CD4-positive, alpha-beta T cell treated with Interleukin-6 for 4 hours (primary cell): ENCODE measurements at places on chromosomes 2 and 18.

- DNase-seq: no peak
Observed at GRCh38 chr2:172922306-172922705, 153.3 kb upstream of the MAP3K20 start.

DNA sequence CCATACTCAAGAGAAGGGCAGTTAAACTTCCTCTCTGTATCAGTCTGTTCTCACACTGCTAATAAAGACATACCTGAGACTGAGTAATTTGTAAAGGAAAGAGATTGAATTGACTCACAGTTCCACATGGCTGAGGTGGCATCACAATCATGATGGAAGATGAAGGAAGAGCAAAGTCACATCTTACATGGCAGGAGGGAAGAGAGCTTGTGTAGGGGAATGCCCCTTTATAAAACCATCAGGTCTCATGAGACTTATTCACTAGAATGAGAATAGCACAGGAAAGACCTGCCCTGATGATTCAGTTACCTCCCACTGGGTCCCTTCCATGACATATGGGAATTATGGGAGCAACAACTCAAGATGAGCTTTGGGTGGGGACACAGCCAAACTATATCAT, 1.4 kb upstream of the IL36B start:
- DNase-seq: no peak

DNA sequence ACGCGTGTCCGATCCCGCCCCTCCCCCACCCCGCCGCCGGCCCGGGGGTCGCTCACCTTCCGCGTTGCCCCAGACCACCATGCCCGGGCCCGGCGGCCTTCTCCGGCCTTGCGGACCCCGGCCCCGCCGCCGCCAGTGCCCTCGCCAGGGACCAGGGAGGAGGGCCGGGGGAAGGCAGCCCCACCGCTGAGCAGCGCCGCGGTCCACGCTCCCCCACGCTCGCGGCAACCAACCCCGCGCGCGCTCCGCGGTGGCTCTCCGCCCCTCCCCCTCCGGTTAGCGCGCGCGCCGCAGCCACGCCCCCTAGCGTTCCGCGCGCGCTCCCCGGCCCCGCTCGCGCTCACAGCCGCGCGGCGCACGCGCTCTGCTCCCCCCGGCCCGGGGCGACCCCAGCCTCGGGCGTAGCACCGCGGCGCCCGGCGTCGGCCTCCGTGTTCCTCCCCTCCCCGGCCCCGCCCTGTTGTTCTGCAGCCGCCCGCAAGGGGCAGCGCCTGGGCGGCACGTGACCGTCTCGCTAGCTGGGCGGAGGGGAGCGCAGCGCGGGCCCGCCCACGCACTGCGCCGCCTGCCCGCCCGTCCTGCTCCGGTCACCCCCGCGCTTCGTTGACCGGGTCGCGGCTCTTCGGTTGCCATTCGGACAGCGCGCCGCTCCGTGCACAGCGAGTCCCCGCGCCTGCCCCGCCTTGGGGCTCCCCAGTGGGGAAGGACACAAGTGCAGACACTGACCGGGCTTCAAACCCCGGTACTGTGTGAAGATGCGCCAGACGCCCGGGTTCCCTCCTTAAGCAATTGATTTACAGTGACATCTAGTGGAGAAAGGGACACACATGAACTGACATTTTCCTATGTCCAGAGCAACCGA, at the start of gene REV1:
Gene REV1, minus strand, starts transcription at position 257 of the 862 bp plus-strand sequence. CDS start 25,042 bp downstream, outside the sequence.
- DNase-seq: peak; percentile 95

GRCh38 chr2:176680916-176681516, 411.8 kb downstream of the MTX2 start:
- DNase-seq: no peak

DNA sequence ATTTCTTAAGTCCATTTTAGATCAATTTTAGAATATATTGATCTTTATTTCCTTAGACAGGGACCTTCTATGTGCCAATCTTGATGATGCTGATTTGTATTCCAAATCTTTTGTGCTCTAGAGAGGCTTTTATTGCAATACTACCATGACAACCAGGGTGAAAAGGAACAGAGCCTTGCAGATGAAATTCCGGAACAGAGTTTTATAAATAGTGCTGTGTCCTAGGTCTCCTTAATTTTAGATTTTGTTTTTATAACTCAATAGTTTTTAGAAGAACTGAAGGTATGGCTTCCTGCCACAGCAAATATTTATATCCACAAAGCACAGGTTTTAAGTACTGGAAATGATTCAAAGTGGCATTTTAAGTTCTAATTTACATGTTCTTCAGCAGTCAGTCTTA, 160.2 kb downstream of the PMAIP1 start:
- DNase-seq: no peak

- no peak for DNase-seq
Observed at GRCh38 chr2:240593026-240593702, 6.6 kb downstream of the CAPN10 start.

DNA sequence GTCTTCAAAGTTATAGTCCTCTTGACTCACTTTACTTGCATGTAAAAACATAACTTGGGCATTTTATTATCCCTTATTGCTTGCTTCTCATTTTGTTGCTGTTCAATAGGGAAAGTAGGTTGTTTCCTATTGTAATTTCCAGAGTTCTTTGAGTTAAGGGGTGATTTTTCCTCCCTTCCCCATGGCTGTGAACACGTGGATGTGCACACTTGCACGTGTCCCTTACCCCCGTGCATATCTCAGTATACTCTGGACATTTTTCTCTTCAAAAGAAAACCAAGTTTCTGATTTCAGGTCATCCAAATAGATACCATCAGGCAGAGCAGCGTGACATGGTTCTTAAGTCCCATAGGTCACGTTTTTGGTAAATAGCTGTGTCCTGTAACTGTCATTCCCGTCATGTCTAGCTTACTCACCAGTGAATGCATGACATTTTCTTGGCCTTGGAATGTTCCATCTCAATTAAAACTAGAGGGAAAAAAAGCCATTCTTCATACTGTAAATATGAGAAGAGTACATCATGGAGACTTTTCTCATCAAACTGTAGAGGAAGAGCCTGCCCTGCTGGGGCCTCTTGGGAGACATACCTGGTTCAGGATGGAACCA, 83.3 kb upstream of the KCNE4 start:
- DNase-seq: no peak

DNA sequence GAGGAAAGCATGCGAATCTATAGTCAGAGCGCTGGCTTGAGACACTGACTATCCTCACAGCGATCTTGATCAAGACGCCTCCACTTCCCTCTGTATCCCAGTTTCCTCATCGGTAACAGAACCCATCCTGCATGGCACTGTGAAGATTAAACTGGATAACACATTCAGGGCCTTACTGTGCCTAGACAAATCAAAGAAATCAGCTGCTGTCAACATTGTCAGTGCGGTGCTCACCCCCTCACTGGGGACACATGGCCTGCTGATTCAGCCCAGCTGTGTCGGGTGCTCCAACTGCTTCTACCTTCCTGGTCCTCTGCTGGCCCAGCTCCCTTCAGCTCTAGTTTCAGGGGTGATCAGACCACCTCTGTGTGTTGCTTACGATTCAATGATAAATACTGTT, 268.6 kb upstream of the AGAP1 start:
- DNase-seq: no peak

DNA sequence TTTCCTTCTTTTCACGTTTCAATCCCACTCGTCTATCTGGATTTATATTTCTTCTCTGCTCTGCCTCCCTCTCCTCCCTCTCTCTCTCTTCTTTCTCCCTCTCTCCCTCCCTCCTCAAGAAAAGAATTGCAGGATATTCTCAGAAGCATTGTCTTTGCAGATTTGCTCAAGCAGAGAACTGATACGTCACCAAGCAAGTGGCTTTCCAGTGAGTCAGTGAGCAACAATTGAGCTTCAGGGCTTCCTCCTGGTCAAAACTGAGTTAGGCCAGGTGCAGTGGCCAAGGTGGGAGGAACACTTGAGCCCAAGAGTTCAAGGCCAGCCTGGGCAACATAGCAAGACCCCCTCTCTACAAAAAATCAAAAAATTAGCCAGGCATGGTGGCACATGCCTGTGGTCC, 151.1 kb downstream of the SMAD2 start:
- DNase-seq: no peak

DNA sequence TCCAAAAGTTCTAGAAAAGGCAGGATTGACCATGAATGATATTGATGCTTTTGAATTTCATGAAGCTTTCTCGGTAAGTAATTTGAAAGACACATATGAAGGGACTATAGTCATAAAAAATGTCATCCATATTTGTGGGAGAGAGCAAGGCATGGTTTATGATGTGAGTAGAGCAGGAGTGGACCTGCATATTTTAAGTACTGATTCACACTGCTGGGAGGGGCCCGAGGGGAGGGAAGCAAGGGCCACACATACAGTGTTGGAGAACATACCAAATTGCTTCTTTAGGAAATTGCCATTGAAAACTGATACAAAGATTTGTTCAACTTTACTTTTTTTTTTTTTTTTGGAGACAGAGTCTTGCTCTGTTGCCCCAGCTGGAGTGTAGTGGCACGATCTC, 39.4 kb downstream of the HADHB start:
- DNase-seq: no peak

GRCh38 chr18:8757396-8757997, 52.1 kb downstream of the MTCL1 start:
- no peak for DNase-seq

GRCh38 chr2:232869138-232870017, 686 bp upstream of the SNORC start:
- no peak for DNase-seq

DNA sequence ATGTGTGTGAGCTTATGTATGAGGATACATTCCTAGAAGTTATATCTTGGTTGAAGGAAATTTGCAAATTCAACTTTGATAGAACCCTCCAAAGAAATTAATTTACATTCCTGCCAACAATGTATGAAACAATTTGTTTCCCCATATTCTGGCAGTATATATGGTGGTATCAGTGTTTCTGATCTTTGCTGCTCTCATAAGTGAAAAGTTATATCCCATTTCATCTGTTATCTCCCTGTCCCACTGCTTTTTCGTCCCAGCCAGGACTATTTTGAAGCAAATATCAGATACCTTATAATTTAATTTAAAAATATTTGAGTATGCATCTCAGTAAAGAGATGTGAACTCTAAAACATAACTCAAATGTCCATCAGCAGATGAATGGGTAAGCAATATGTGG, 7.1 kb downstream of the UBR3 start:
- DNase-seq: no peak

- no peak for DNase-seq
Observed at GRCh38 chr2:189124175-189124574, 55.4 kb downstream of the COL5A2 start.

DNA sequence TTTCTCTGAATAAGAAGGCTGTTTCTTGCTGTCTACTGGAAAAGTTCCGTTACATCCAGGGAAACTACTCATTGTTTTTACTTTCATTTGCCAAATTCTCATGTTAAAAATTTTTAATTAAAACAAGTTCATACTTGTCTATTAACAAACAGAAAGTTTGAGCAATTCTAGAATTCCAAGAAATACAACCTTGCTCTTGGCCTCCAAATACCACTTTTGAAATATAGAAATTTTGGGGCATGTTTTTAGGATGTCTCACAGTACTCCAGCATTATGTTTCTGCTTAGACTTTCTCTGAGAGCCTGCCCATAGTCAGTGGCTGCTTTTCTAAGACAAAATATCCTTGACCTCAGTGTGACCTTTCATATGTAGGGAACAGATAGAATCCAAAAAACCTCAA, 228.7 kb upstream of the RND3 start:
- DNase-seq: no peak
